ENCODE measurements at places on chromosomes 13 and 19.

- DNase-seq, result no peak
Observed at GRCh38 chr19:51491586-51491985, 10.0 kb downstream of the SIGLEC12 start.

GRCh38 chr19:4660181-4660791 is 9.9 kb downstream of the MYDGF start:
- DNase-seq, result no peak

GRCh38 chr13:53368948-53369347 is 340.3 kb downstream of the OLFM4 start:
- no peak for DNase-seq

GRCh38 chr19:14795078-14795721 is 16.8 kb upstream of the ADGRE2 start:
- no peak for DNase-seq

DNA sequence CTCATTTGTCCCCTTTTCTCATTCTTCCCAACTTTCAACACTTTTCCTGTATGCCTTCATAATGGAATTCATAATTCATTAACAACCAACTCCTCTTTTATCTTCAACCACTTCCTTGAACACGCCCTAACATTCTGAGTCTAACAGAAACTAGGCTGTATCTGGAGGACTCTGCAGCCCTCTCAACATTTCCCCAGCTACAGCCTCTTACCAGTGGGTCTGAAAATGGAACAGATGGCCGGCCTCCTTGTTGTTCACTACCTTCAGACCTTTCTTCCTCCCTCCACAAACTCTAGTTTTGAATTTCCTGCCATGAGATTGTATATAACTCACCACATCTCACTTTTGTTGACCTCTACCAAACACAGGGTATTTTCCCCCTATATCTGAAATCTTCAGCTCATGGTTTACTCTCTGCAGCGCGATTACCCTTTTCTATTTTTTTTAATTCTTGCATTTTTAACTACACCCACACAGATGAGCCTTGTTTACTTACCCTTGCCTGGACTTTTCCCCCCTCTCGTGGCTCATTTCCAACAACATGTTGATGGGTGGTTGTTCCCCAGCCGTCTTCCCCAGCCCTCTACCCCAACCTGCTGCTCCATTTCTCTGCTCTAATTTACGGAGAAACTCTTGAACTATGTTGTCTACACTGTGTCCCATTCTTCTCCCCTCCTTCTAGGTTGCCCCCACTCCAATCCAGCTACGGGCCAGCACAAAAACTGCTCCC is 846 bp downstream of the ZNF790 start:
- DNase-seq, result no peak

All from T-cell (primary cell).